Inflammatory macrophage treated with lipopolysaccharide for 4 hours (primary cell): ENCODE measurements at places on chromosomes 13 and 19.

DNA sequence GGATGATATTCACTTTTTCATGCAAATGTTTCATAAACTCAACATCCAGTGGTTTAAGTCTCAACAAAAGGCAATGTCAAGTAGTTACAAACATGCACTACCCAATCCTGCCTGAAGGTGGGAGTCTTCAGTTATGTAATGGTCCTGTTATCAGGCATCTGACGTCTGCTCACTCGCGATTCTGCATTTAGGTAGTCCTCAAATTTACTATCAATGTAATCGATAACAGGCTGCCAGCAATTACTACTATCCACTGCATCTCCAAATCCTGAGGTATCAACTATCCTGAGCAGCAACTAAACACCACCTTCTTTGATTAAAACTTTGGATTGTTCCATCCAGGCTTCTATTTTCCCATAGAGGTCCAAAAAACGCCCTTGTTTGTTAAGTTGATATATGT, 51.2 kb downstream of the NLRP12 start:
- DNase-seq = peak; percentile 63

- no peak for DNase-seq
These were observed 13.6 kb downstream of the UBAC2 start for GRCh38 chr13:99214232-99214631.

DNA sequence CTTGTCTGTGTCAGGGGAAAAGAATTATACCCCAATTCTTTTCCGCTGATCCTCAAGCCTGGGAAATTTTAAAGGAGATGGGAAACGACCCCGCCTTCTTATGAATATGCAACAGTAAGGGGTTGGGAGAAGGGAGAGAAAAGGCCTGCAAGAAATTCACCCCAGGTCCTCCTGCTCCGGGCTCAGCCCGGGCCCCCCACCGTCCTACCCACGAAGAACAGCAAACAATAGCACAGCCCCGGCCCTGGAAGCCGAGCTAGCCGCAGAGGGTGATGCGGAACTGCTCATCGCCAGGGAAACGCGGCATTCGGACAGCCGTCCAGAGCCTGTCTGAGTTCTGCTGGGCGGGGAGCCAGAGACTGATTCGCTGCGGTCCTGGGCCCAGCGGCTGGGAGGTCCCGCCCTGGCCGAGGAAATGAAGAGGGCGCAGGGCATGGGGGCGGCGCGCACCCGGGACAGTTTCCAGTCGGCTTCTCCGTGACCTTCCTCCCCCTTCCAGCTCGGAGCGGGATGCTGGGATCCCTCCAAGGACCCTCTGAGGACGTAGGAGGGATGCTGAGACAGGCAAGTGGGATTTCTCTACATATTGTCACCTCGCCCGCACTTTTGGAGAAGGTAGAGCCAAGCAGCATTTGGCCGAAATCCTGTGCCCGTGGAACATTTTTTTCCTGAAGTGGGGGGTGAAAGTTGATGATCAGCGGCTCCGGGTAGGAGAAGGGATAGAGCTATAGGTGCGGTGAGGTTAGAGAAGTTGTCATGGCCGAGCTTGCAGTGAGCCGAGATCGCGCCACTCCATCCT, 82.3 kb upstream of the C1QTNF9B start:
- peak; percentile 49 for DNase-seq

DNA sequence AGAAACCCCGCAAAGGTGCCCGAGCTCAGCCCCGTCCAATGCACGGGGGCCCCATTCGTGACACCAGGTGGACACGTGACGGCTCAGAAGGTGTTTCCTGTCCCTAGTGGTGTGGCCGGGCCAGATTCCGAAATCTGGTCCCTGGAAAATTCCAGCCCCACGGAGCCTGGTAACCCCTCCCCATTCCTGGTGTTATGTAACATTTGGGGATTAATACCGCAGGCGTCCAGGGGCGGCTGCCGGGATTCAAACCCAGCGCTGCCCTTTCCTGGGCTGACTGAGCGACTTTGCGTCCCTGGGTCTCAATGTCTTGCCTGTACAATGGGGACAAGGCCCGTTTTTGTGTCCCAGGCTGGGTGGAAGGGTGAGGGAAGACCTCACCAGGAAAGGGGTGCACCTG, 1.0 kb upstream of the PLK5 start:
- no peak for DNase-seq

- DNase-seq = no peak
These were observed 1.9 kb upstream of the CACNG7 start for GRCh38 chr19:53907193-53907581.

- DNase-seq = peak; percentile 69
These were observed 1.4 kb upstream of the RAVER1 start for GRCh38 chr19:10334588-10335351.

- no peak for DNase-seq
These were observed 109.8 kb downstream of the POSTN start for GRCh38 chr13:37488726-37489125.

- DNase-seq = no peak
These were observed 26.7 kb upstream of the ISYNA1 start for GRCh38 chr19:18464646-18465045.

GRCh38 chr19:46515879-46516350, 20.2 kb upstream of the PNMA8B start:
- peak; percentile 74 for DNase-seq

DNA sequence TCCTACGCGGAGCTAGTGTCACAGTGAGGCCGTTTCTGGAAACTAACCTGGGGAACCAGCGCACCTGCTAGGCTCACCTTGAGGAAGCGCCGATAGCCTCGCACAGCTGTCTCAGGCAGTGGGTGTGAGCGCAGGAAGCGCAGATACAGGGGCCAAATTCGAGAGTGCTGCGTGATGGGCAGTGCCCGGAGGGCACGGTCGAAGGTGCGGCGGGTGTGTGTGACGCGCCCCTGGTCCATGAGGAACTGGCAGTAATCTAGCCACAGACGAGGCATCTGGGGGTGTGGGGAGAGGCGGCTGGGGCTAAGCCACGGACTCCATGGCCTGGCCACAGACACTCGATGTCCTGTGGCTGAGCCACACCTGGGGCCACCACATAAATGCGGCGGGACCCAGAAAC, 2.2 kb downstream of the XAB2 start:
- no peak for DNase-seq

- peak; percentile 56 for DNase-seq
These were observed 49.0 kb upstream of the ZNF780A start for GRCh38 chr19:40139533-40140287.

DNA sequence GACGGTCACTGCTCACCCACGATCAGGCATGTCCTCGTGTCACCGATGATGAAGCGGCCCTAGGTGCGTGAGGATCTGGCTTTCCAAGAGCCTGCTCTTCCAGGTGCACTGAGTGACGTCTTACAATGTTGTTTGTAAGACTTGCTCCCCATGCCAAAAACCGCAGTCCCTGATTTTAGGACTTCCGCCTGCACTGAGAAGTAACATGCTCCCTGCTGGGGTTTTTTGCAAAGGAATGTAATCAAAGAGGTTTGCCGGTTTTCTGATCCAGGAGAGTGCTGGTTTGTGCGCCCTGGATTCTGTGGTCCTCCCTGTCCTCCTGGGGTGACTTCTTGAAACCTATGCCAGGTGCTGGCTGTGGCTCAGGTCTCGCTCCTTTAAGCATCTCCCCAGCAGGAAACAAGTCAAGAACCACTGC, 38.8 kb downstream of the MYO9B start:
- DNase-seq = no peak

GRCh38 chr13:49100637-49101570, 119.2 kb upstream of the MLNR start:
- DNase-seq = no peak

DNA sequence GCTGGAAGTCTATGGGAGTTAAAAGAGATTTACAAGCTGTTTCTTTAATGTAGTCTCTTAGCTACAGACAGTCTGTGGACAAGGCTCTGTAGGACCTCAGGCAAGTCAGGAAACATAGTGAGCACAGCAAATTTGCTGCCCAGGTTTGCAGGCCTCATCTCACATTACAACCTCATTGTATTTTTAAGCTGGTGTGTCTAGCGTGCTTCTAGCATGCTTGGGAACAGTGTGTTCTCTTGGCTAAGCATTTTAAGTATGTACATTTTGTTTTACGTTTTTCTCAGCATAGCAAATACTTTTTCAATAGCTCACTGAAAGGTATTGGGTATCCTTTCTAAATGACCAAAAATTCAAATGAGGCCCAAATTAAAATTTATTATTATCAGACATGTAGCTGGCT, 113.2 kb downstream of the STARD13 start:
- no peak for DNase-seq

DNA sequence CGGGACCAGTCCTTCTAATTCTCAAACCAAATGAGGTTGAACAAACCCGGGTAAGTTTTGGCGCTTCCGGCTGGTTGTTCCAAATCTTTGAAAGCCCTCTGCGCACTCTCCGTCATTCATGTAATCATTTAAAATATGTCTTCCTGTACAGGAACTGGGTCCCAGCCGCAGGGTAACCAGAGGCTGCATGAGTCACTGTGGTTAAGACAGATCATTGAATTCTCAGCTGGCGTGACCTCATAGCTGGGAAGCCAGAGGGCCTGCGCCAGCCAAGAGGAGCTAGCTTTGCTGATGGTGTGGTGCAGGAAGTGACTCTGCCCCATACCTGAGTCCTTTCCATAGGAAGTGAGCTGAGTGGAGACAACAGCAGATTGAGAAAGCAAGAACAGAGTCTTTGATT, 135.2 kb downstream of the TSHZ3 start:
- DNase-seq = peak; percentile 97

- peak; percentile 88 for DNase-seq
These were observed 1.3 kb upstream of the KCNC3 start for GRCh38 chr19:50330365-50331078.

GRCh38 chr13:103935117-103935516, 868.9 kb upstream of the SLC10A2 start:
- DNase-seq = no peak

- DNase-seq = no peak
These were observed 2.6 kb downstream of the SULT2B1 start for GRCh38 chr19:48554385-48555091.

- DNase-seq = peak; percentile 1
These were observed 26.3 kb downstream of the SIPA1L3 start for GRCh38 chr19:37932985-37933936.

DNA sequence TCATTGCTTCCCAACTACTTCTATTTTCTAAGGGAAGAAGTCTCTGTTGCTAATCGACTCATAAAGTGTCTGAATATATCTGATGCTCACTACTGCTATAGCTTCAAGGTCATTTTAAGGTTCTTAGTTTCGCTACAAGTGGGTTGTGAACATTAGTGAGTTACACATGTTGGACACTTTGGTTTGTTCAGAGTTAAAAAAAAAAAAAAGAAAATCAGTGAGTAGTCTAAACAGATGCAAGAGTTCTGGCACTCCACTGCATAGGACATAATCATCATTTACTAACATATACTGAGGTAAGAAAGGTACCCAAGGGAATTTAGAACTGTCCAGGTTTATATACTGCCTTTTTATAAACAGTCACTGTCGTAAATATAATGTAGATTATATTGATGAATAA, 108.8 kb downstream of the KLF12 start:
- no peak for DNase-seq

GRCh38 chr13:49407068-49407467, 36.8 kb downstream of the CAB39L start:
- DNase-seq = no peak

- DNase-seq = peak; percentile 4
These were observed 25.2 kb upstream of the ZNF845 start for GRCh38 chr19:53308339-53308811.

GRCh38 chr19:5065663-5066093, 96.8 kb downstream of the KDM4B start:
- no peak for DNase-seq

- DNase-seq = no peak
These were observed 488.8 kb downstream of the KCTD12 start for GRCh38 chr13:76397413-76397812.

- DNase-seq = no peak
These were observed 32.5 kb downstream of the ZNF567 start for GRCh38 chr19:36719687-36720556.

GRCh38 chr19:1907563-1908363, 2.6 kb downstream of the ADAT3 start:
- no peak for DNase-seq

- DNase-seq = no peak
These were observed 58.7 kb upstream of the F7 start for GRCh38 chr13:113046883-113047244.

DNA sequence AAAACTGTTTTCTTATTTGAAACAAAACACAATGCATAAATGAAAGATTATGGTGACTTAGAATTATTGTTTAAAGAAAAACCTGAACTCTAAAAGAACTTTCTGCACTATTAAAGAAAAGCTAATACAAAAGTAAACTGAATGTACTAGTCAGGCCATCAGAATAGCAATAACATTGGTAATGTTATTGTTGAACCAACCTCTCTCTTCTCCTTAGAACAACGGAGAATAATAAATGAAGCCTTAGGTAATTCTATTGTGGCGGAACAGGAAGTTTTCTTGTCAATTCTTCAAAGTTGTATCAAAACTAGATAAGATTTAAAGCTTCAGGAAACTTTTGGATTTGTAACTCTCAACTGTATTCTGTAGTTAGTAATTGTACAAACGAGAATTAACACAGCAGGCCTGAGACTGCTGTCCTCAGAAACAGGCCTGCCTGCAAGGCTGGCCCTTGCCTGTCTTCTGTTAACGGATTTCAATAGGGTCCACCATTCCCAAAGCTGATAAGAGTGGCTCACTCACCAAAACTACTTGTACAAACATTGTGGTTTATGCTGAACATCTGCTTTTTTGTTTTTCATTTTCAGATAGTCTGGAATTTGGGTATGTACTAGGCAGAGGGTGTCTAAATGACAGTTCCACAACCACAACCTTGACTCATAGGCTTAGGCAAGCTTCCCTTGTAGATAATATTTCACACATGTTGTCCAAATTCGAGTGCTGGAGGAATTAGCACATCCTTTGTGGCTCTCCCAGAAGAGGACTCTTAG, 825.8 kb downstream of the GPC5 start:
- DNase-seq = peak; percentile 8

GRCh38 chr19:16303755-16304154, 20.9 kb upstream of the KLF2 start:
- DNase-seq = no peak

- no peak for DNase-seq
These were observed 1363.5 kb upstream of the PCDH20 start for GRCh38 chr13:62779161-62779560.

DNA sequence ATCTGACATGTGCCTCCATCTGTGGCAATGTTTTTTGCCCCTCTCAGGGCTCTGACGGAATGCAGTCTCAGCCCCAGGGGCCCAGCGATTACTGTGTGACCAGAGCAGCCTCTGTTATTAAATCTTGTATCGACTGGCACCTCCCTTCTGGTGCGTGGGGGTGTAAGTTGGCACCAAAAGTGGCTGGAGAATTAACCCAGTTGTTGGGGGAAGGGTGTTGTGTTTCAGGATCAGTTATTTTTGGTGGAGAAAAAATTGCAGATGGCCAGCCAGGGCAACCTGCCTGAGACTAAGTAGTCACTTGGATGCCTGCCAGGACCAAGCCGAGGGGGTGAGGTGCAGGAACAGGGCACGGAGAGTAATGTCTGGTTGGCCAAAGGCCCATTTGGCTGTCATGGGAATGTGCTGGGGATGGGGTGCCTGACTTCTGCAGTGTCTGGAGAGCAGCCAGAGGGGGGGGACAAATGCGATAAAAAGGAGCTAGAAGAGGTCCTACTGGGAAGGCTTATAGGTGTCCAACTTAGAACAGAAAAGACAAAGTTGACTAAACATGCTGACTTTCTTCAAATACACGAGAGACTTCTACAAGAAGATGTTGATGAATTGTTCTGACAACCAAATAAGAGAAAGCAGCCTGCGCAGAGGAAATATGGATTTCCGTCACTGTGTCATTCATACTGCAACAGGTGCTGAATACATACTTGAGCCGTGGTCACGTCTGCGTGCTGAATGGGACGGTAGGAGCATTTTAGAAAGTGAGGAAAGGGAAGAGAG, 69.8 kb downstream of the SIAH3 start:
- no peak for DNase-seq
